NCI-H748 treated with DMSO at 0.1 percent for 48 hours (cell line): ENCODE measurements at places on chromosomes 4 and X.
A peak's percentile ranks its signal among the peaks of the same experiment; 100 is the strongest.

- no peak for DNase-seq
Observed at GRCh38 chrX:150240643-150240970, 122.5 kb upstream of the MAMLD1 start.

DNA sequence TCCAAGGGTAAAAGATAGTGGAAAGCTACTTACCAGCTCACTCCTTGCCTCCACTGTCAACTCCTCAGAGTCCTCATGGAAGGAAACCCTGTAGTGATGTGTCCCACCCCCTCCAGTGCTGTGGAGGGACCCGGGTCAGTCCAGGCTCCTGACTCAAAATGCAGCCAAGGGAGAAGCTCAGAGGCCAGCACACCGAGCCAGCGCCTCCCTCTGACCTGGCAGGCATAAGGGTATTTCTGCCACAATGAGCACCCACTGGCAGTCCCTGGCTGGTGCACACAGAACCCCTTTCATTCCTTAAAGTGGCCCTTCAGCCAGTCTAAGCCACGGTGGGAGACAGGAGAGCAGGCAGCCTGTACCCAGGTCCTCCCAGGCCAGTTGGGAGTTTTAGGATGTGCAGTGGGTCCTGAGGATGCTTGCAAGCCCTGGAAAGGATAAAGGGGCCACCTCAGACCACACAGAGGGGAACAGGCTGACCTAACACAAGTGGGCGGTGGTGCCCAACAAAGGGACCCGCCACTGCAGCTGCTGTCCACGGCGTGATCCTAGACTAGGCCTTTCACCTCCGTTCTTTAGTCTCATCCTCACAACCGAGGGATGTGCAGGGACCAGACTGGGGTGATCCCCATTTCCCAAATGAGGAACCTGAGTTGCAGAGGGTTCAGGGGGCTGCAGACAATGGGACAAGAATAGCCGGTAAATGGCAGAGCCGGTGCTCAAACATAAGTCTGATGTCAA, 5.7 kb downstream of the JAKMIP1 start:
- no peak for DNase-seq

DNA sequence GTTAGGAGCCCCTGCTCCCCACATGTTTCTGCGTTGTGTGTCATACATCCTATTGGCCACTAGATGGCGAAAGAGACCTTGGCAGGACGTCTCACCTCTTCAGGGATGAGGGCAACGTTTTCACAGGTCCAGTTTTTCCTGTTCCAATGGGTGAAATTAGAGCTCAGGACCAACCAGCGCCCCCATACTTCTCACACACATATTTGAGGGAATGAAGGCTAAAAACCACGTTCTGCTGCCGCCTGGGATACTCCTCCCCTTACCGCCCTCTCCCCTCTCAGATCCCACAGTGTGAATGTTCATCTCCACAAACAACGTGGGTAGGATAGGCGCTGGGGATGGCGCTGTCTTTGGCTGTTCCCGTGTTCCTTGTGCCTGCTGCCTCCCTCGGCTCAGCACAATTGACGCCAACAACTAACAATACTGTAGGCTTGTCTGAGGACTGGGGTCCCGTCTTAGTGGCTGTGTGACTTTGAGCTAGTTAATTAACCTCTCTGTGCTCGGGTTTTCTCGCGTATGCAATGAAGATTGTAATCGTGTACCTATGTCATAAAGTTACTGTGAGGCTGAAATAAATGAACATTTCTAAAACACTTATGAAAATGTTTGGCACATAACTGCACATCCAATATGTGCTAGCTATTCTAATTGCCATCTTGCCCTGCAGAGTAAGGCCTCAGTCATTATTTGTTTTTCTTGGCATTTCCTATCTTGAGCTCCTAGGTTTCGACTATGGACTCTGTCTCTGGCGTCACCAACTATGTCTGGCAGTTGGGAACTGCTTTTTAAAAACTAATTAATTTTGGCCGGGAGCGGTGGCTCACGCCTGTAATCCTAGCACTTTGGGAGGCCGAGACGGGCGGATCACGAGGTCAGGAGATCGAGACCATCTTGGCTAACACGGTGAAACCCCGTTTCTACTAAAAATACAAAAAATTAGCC, 181.3 kb upstream of the STK26 start:
- no peak for DNase-seq

- peak; percentile 6 for DNase-seq
Observed at GRCh38 chrX:71178908-71179307, 34.3 kb downstream of the NLGN3 start.

DNA sequence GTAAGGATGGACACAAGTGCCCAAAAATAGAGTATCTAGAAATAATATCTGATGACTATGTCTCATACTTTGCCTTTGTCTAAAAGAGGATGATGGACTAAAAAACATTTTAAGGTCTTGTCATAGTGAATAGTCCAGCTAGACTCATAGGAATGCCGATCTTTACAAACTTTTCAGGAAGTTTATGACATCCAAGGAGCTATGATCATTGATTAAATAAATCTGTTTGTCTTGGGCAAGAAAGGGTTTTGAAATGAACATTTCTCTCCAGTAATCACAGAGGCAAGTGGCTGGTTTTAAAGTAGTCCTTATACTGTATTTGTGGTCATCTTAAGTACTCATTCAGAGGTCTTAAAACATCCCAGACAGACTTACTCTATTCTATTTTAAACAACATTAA, 109.8 kb downstream of the MAPK10 start:
- DNase-seq = no peak

GRCh38 chr4:145954924-145955339, 16.3 kb upstream of the ZNF827 start:
- DNase-seq = no peak

DNA sequence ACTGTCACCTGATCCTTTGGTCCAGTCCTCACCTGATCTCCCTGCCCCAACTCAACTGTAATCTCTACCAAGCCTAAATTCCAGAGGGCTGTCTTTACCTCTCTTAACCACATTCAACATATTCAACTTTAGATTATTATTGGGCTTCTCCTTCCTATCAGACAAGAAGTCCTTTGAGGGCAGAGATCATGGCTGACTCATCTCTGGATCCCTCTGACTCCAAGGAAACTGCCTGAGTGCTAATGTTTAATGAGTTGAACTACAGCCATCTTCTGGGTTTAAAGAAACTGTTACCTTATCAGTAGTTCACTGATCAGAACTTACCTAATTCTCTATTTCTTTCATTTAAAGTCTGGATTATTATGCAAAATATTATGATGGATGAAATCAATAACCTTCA, 135.7 kb downstream of the GPC3 start:
- no peak for DNase-seq

DNA sequence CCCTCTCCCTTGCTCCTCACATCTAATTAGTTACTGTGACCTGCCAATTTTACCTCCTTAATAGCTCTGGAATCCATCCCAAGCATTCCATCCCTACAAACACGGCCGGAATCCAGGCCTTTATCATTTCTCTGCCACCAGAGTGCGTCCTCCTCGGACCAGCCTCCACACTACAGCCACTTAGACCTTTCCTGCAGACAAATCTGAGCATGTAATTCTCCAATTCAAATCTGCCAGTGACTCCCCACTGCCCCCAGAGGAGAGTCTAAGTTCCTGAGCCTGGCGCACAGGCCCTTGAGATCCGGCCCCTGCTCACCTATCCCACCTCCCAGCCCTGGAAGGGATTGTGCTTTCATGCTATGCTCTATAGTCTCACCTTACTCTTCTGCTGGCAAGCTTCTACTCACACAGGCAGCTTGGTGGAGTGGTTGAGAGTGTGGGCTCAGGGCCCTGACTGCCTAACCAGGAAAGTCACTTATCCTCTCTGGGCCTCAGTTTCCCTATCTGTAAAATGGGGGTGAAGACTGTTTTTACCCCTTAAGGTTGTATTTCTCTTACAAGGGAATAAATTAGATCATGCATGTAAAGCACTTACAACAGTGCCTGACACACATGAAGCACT, 31.2 kb downstream of the PJA1 start:
- no peak for DNase-seq

- no peak for DNase-seq
Observed at GRCh38 chr4:108094131-108094530, 74.6 kb downstream of the LEF1 start.

- DNase-seq = no peak
Observed at GRCh38 chr4:23888421-23889319, 1.2 kb downstream of the PPARGC1A start.

DNA sequence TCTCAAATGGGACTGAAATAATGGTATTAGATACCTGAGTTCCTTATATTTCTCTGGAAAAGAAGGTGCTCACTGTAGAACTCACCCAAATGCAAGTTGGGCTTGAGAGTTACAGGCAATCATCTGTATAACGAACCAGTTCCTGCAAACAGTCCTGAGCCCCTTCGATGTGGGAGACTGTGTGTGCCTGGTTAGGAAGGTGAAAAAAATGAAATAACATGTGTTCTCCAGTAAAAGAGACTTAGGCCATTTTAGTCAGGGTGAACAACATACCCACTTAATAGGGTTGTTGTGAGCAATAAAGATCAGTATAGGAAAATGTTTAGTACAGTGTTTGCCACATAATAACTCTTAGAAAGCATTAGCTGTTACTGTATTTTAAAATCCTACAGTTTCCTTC, 23.4 kb downstream of the STIM2 start:
- DNase-seq = no peak

DNA sequence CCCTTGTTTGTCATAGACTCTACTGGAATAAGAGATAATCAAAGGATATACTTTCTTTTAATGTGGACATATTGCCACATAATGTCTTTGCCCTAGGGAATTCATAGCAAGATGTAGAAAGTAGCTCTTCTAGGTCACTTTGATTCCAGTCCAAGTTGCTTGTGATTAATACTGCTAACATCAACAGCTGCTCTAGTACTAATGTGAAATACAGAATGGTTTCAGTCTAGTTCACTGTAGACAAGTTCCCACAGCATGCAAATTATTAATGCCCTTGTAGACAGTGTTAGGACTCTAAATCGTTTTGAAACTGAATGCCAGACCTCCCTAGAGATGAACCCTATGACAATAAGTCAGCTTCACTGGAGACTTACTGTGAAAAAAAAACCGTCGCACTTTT, 494.6 kb upstream of the ATOH1 start:
- DNase-seq = peak; percentile 34

GRCh38 chr4:108126806-108127205, 41.9 kb downstream of the LEF1 start:
- DNase-seq = no peak

GRCh38 chrX:125782184-125782583, 383.9 kb downstream of the DCAF12L2 start:
- no peak for DNase-seq

DNA sequence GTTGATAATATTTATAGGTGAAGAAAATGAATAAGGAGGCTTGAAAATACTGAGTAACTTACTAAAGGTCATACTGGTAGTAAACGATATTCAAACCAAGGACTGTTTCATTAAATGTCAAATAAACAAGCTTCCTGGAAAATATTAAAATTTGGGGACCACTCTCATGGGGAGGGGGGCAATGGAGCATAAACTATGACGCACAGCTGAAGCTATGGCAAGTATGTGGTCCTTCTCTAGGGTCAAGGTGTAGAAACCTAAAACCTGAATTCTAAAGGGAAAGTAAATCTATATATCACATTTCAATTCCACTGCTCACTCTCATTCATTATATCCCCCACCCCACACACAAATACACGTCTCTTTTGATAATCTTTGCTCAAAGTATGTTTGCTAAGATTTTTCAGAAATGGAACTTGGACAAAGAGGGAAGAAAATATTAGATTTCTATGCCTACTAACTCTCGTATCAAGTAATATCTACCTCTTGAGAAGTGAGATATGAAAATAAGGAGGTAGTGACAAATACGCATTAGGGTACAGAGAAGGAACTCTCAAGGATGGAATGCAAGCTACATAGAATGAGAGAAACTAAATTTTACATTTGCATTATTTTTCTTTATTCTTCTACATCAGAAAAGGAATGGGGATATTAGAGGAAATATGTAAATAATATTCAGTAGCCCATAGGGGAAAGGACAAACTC, 84.6 kb downstream of the PDS5A start:
- no peak for DNase-seq

- DNase-seq = no peak
Observed at GRCh38 chr4:169142391-169142790, 128.4 kb downstream of the SH3RF1 start.

GRCh38 chr4:53785996-53786395, 194.7 kb upstream of the LNX1 start:
- DNase-seq = no peak

- no peak for DNase-seq
Observed at GRCh38 chr4:169018406-169018805, 8.4 kb upstream of the CBR4 start.

- DNase-seq = no peak
Observed at GRCh38 chrX:72371405-72371804, 65.7 kb upstream of the CITED1 start.

GRCh38 chr4:174702979-174703478, 126.0 kb downstream of the GLRA3 start:
- DNase-seq = no peak

GRCh38 chr4:183263787-183264386, 56.2 kb downstream of the CLDN22 start:
- DNase-seq = no peak

DNA sequence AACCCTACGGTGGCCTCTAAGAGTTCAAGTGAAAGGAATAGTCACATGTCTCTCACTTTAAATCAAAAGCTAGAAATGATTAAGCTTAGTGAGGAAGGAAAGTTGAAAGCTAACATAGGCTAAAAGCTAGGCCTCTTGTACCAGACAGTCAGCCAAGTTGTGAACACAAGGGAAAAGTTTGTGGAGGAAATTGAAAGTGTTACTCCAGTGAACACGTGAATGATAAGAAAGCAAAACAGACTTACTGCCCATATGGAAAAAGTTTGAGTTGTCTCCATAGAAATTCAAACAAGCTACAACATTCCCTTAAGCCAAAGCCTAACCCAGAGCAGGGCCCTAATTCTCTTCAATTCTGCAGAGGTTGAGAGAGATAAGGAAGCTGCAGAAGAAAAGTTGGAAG, 51.5 kb upstream of the RAB9B start:
- no peak for DNase-seq

DNA sequence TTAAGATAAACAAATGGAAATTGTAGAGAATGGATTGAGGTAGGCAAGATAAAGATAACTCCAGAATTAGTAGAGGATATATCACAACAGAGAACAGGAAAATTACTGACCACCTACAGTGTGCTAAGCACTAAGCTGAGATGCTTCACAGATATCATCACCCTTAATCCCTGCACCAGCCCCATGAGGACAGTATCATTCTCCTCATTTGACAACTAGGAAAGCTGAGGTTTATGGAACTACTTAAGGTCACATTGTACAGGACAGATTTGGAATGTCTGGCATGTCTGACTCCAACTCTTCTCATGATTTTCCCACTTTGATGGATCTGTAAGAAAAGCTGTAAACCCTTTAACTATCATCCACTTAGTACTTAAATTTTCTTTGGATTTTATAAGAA, 95.5 kb downstream of the CASK start:
- DNase-seq = no peak

DNA sequence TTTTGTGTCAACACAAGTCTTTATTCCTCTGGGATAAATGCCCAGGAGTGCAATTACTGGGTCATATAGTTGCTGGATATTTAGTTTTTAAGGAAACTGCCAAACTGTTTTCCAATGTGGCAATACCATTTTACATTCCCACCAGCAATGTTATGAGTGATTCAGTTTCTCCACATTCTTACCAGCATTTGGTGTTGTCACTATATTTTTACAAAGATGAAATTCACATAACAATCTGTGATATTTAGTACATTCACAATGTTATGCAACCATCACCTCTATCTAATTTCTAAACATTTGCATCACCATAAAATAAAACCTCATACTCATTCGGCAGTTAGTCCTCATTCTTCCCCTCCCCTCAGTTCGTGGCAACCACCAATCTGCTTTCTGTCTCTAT, 75.0 kb downstream of the MAMLD1 start:
- DNase-seq = no peak

- no peak for DNase-seq
Observed at GRCh38 chr4:82957045-82957444, 53.6 kb downstream of the LIN54 start.
